ENCODE measurements at places on chromosomes 13 and 19.

DNA sequence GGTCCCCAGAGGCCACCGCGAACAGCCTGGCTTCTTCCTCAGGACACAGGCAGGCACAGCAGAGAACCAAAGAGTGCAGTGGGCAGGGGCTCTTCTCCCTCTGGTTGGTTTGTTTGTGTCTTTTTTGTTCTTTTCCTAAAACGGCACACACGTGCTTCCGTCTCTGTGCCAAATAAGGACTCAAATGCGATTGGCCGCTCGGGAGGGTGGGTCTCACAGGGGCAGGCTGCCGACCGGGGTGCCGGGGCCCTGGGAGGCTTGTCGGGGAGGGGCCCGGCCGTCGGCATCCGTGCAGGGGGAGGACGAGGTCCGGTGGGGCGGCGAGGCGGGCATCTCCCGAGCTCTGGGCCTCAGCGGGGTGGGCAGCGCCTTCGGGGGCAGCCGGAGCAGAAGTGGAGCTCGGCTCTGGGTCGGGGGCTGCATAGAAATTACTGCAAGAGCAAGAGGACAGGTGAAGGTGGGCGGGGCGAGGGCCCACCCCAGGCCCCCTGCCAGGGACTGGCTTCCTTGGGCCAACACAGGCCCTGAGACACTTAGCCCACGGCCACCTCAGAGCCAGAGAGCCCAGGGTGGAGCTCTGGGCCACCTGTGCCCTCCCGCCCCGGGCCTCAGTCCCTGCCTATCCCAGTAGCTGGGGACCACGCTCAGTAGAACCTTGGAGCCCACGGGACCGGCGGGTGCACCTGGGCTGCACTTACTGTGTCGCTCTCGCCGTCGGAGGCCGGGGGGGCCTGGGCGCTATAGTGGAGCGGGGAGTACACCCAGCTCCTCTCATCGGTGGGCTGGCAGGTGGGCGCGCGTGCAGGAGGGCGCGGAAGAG is 6.4 kb upstream of the CACTIN start:
- DNase-seq: no peak

GRCh38 chr13:112686364-112686763 is 3.5 kb upstream of the ATP11A start:
- DNase-seq: no peak

GRCh38 chr19:12035220-12036172 is at the start of gene ZNF433:
Gene ZNF433, minus strand, starts transcription at chr19:12035679. Its CDS starts 140 bp downstream, at chr19:12035539.
- DNase-seq: peak; percentile 93

DNA sequence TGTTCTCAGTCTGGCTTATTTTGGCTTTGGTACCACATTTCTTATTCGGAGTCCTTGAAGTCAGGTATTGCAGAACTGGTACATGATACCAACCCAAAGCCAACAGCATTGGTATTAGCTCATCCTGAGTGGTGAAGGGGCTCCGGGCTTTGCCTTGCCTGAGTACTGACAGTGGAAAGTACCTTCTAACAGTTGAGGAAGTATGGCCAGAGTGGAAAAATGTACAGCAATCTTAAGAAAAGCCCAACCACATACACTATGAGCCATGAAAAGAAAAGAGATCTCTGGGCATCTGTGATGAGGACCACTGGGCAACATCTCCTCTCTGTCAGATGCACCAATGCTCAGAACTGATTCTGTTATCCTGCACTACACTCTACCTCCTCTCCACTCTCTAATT is 8.3 kb downstream of the LCP1 start:
- DNase-seq: no peak

DNA sequence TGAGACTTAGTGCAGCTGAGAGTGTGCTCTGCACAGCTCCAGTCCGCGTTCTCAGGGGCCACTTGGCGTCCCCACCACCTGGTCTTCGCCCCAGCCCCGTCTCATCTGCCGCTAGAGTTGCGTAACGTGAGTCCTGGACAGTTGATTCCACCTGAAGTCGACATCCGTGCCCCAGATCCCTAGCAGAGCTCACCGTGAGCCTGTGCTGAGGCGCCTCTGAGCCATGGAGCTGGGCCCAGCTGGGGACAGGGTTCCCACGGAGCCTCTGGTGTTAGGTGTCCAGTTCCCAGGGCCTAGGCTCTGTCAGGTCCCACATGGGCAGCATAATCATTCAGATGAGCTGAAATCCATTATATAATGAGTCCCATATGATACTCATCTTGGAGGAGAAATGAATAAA is 147.1 kb upstream of the SOX1 start:
- no peak for DNase-seq

- DNase-seq: no peak
These were observed 147.3 kb upstream of the GPC6 start for GRCh38 chr13:93079294-93079693.

GRCh38 chr19:53311044-53311443 is 22.5 kb upstream of the ZNF845 start:
- DNase-seq: no peak

- no peak for DNase-seq
These were observed 66.8 kb downstream of the TUBGCP3 start for GRCh38 chr13:112521073-112521685.

DNA sequence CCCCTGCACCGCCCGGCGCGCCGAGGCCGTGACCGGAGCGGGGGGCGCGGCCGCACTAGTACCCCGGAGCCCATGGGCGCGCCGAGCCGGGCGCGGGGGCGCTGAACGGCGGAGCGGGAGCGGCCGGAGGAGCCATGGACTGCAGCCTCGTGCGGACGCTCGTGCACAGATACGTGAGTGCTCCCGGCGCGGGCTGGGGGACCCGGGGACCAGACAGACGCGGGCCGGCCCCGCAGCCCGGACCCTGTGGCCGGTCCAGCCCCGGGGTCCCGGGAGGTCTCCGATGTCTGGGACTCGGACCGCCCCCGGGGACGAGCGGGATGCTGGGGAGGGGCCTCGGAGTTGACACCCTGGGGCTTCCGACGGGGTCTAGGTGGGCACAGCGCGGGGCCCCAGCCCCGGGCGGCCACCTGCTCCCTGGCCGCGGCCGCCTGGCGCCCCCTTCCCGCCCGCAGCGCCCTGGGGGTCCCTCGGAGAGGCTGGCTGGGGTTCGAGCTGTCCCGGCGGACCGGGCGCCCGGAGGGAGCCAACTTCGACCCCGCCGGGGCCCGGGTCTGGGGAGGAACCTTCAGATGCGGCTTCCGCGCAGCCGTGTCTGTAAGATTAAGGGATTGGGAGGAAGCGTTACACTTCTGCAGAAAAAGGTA is 568 bp downstream of the ATP11A start:
- no peak for DNase-seq

DNA sequence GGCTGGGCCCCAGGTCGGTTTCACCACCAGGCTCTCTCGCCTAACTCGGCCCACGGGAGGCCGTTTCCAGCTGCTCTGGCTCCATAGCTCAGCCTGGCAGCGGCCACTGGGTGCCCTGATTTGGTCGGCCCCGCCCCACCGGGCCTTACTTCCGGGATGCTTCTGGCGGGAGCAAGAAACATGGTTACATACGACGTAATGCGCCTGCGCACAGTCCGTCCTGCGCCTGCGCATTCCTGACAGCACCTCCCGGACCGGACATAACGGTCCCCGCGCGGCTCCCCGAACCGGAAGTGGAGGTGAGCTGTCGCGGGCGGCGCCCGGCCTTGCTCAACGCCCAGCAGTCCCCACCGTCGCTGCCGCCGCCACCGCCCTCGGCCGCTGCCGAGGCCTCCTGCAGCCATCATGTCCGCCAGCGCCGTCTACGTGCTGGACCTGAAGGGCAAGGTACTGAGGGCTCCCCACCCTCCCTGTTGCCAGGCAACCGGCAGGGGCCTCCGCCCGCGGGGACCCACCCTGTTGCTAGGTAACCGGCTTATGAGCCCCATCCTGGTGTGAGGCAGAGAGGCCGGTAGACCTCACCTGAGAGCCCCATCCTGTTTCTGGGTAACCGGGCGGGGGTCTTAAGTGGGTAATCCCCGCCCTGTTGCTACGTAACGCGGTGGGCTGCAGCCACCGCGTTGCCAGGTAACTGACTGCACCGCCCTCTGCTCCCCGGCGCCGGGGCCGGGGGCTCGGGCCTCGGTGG is at the start of gene AP1M1:
TSS of gene AP1M1 (plus strand) at position 290 of the 748 bp plus-strand sequence. CDS start at position 406, 116 bp downstream.
- DNase-seq: peak; percentile 98

Data from left hindlimb (tissue), 1 donor.